ENCODE measurements at places on chromosomes 7 and 10.
A peak's percentile ranks its signal among the peaks of the same experiment; 100 is the strongest.

DNA sequence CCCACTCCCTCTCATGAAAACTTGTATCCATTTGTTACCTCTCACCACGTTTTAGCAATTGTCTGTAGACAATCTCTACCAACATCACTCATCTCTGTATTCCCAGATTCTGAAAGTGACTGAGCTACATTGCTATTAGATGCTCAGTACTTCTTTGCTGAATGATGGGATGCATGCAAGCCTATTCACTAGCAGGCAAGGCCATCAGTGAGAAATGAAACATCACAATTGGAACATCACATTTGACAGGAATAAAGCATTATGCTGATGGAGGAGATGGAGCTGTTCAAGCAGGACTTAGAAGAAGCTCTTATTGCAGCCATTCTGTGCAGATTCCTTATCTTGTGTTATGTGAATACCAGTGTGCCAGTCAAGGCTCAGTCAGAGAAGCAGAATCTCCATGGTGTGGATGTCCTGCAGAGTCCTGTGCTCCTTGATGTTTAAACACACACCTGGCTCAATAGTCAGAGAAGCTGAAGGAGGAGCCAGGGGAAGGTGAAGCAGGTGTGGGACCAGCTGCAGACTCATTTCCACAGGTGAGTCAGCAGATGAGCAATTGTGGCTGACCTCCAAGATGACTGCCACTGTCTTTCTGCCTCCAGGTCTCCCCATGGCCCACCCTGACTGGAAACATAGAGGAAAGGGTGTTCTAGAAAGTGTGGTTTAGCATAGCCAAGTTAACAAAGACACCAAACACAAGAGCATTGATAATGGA is 965.5 kb downstream of the GRID1 start:
- no peak for DNase-seq

- peak; percentile 94 for DNase-seq
These were observed 93.1 kb upstream of the PDE1C start for GRCh38 chr7:32163141-32163806.

DNA sequence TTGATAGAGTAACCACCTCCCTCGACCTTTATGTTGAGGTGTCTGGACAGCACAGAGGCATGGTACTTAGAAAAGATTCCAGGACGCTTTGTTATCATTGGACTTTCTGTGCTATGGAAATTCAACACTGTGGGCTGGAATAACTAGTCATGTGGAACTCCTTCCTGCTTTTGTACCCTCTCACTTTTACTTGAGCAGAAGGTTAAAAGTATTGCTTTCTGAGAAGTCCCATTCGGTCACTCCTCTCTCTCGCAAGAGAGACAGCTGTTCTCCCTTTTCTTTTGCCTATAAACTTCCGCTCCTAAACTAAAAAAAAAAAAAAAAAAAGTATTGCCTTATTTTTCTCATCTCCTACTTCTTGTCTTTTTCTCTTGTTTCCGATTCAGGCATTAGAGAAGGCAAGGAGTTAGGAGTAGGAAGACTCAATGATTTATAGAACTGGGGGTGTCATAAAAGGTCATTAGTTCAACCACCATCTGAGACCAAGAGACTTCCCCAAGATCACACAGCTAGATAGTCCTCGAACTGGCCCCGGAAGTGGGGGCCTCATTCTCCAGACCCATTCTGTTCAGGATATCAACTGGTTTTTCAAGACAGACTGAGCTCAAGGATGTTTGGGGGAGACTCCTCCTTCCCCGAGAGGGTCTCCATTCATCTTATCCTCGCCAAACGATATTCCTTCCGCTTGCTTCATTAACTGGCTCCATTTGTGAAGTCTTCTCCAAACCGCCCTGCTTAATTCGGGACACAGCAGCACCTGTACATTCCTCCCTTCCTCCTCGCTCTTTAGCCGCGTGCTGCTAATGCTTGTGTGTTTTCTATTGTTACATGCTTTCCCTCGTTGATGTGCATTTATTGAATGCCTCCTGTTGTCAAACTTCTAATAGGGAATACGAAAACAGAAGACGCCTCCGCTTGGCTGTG is 995 bp upstream of the INPP5F start:
- DNase-seq = no peak

DNA sequence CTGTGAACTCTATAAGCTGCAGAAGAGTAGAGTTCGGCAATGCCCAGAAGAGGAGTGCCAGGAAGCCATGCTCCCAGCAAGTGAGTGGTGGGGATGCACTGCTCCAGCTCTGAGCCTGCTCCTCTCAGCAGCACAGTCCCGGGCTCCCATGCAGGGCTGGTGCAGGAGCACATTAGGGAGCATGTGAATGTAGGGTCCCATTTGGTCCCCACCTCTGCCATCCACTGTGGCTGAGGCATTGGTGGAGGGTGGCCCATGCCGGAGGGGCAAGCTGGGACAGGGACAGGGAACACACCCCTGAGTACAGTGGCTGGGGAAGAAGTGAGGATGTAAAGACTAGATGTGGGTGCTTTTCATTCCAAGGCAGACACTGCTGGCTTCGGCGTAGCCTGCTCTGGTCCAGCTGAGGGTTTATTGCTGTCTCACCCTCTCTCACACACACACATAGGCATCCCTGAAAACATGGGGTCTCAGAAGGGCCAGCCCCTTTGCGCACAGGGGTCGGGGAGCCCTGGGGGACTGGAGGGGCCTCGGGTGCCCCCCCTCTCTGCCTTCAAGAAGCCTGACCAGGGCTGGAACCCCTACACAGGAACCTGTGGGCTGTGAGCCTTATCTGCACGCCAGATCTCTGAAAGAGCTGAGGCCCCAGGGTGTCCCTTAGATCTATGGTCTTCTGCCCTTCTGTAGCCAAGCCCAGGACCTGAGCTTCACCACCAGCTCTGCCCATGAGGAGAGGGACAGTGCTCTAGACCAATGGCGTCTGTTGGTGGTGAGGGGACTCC is 341.0 kb downstream of the TCERG1L start:
- no peak for DNase-seq

DNA sequence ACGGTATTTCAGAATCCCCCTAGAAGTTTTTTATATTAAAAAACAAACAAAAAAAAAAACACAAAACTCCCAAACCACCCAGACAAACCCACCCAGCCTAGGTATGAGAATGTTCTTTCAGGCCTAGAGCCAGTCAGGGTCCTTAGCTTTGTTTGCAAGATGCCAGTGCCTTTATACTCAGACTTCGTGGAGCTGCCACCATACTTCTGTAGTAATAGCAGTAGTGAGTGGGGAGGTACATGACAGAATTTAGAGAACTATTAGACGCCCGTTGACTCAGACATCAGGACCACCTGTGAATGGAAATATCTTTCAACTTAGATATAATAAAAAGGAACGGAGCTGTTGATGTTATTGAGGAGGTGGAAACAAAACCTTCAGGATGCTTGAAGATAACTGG is 138.2 kb upstream of the MKLN1 start:
- DNase-seq = no peak

GRCh38 chr7:149884541-149884940 is 10.8 kb downstream of the ATP6V0E2 start:
- DNase-seq = no peak

GRCh38 chr10:113171662-113172061 is 221.6 kb downstream of the TCF7L2 start:
- DNase-seq = no peak

GRCh38 chr7:144437370-144438191 is 34.1 kb upstream of the NOBOX start:
- peak; percentile 25 for DNase-seq

DNA sequence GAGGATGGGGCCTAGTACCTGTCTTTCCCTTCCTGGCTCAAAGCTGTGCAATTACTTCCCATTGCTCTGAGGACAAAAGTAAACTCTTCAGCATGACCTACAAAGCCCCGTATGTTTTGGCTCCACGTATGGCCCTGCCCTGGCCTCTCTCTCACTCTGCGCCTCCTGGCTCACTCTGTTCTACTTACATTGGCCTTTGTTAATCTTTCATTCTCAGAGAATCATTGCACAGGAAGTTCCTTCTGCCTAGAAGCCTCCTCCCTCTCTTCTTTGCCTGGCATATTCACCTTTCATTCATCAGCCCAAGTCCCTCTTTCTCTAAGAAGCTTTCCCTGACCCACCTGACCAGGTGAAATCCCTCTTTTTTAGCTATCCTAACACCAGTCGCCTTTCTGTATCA is 23.9 kb downstream of the LIPM start:
- DNase-seq = no peak

DNA sequence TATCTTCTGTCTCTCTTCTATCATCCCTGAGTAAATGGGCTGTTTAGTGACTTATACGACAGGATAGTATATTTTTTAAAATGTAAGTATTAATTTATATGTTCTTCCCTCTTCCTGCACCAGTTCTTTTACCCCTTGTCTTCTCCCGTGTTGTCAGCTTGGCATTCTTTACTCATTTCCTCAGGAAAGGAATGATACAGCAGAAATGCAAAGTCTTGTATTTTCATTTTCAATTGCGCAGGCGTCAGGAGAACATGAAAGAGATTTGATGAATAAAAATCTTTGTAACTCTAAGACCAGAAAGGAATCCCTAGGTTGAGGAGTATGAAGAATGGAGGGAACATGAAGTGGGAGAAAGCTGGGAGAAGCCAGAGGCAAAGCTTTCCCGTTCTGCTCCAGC is 18.8 kb upstream of the VPS41 start:
- no peak for DNase-seq

GRCh38 chr7:44587843-44588711 is 6.0 kb upstream of the TMED4 start:
- DNase-seq = peak; percentile 42

Measured in fibroblast of skin of left quadriceps (primary cell).